NCI-H1048 (cell line): ENCODE measurements at places on chromosomes 6 and 20.

DNA sequence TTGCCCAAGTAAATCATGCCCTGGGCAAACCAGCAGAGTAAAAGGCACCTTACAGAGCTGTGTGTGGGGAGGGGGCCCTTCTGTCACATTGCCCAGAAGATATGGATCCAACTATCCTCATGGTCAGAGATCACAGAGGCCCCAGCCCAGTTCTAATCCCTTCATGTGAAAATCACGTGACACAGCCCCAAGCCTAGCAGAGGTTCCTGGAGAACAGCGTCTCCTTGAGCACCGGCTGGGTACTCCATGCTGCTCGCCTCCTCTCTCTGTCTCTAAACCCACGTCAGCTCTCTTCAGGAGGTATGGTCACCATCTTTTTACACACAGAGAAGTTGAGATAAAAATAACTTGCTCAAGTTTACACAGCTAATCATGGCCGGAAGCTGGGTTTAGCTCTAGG, 230.2 kb downstream of the ANKRD60 start:
- no peak for DNase-seq

GRCh38 chr20:10475225-10475624, 40.1 kb downstream of the SLX4IP start:
- no peak for DNase-seq

DNA sequence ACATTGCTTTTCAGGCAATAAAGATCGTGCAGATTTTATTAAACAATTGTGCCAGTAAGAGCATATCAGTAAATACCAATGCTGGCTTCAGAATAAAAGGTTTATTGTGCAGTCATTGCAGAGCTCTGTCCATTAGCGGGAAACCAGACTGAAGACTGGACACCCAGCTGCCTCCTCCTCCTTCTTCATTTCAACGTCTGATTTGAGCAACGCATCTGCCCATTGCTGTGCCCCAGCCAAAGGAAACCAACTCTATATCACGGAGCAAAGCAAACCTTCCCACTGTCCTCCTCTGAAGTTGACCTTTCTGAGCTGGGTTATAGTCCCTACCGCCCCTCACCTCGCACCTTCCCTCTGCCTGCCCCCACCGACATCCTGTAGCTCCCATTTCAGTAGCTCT, 80.8 kb downstream of the SLC22A23 start:
- DNase-seq = no peak

- DNase-seq = no peak
Measured at GRCh38 chr6:143535189-143535614, 23.7 kb upstream of the FUCA2 start.

- no peak for DNase-seq
Measured at GRCh38 chr20:52789716-52790115, 182.4 kb upstream of the TSHZ2 start.

- no peak for DNase-seq
Measured at GRCh38 chr20:40630099-40630498, 58.9 kb downstream of the MAFB start.

DNA sequence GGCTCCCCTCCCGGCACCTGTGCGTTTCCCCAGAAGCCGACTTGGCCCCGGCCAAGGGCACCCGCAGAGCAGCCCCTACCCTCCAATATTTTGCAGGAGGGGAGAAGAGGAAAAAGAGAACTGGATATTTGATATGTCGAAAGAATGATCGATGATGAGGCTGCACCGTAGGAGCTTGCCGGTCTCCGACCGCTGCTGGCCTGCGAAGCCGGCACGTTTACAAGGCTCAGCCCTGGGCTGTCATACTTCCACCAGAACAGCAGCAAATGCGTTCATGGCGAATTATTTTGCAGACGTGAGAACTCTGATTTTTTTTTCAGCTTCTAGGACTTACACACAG, 296.7 kb downstream of the TFAP2C start:
- DNase-seq = no peak
